ENCODE measurements at places on chromosomes 2 and 18.

- no peak for DNase-seq
Observed at GRCh38 chr2:222798528-222798927, 62.3 kb upstream of the ACSL3 start.

GRCh38 chr2:71100195-71100964 lies 29.6 kb downstream of the MCEE start:
- peak; percentile 71 for DNase-seq

GRCh38 chr2:223832241-223832903 lies 5.0 kb downstream of the AP1S3 start:
- no peak for DNase-seq

- no peak for DNase-seq
Observed at GRCh38 chr2:113214141-113214540, 40.4 kb downstream of the PSD4 start.
